Muscle of back (tissue), 13 donors: ENCODE measurements at places on chromosomes 7 and 10. TPM values are rescaled to one million over a fixed set of nuclear protein-coding genes. Genes with fewer than 3 reads are reported as not detected.

DNA sequence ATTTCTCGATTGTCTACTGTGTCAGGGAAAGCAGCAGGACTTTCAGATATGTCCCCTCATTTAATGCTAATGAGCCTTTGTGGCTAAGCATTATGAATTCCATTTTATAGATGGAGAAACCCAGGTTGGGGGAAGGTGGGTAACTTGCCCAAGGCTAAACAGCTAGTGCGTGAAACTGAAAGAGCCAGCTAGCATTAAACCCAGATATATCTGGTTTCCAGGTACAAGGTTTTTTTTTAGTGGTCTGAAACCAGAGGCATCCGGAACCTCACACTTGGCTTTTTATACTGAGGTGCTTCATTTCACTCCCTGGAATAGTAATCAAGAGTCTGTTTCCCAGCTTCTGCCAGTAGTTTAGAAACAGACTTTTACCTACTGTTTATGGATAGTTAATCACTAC lies 694.8 kb downstream of the PHTF2 start:
- DNase-seq: no peak

DNA sequence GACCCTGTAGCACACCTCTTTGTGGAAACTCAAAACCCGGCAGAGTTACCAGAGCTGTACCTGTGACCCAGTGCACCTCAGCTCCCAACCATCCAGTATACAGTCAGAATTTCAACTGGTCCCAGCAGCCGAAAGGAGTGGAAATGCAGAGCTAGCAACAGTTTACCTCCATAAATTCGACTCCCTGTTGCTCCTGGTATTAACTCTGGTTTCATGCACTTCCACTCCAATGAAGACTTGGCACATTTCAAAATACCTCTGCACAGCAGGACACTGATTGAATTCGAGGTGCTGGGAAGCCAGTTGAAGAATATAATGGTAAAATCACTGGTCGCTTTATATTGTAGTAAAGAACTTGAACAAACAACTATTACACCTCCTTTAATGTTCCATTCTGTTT lies 17.9 kb upstream of the TIAL1 start:
- no peak for DNase-seq

DNA sequence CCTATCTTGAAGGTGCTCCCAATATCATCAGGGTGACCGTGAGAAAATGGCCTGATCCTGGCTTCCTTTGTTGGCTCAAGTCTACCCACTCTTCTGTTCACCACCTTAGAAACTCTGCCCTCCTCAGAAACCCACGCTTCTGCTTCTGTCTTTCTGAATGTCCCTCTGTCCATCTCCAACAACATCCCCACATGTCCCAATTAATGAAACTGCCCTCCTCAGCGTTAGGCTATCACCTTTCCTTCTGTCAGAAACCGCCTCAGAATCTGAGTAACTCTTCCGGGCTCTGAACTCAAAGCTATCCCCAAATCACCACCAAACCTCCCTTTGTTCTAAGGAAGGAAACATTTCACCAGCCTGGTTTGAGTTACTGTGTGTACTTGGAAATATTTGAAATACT lies 315.8 kb upstream of the ZNF32 start:
- DNase-seq: no peak

DNA sequence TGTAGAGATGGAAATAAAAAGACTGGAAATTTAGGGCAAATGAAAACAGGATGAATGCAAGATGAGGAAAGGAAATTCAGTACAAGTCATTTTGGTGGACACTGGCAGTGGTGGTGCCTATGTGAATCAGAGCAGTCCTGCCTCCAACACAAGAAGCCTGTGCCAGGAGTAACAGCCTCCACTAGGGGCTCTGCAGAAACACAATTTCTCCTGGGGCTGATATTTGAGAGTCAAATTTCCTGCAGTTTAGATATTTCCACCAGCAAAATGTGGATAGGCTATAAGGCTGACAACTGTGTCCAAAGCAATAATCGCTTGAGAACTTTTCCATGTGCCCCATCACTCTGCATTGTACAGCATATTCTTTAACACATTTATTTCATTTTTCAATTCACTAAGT lies 4.7 kb upstream of the PLXDC2 start:
- DNase-seq: peak; percentile 53

- no peak for DNase-seq
Observed at GRCh38 chr7:96612034-96612433, 97.6 kb downstream of the SEM1 start.

DNA sequence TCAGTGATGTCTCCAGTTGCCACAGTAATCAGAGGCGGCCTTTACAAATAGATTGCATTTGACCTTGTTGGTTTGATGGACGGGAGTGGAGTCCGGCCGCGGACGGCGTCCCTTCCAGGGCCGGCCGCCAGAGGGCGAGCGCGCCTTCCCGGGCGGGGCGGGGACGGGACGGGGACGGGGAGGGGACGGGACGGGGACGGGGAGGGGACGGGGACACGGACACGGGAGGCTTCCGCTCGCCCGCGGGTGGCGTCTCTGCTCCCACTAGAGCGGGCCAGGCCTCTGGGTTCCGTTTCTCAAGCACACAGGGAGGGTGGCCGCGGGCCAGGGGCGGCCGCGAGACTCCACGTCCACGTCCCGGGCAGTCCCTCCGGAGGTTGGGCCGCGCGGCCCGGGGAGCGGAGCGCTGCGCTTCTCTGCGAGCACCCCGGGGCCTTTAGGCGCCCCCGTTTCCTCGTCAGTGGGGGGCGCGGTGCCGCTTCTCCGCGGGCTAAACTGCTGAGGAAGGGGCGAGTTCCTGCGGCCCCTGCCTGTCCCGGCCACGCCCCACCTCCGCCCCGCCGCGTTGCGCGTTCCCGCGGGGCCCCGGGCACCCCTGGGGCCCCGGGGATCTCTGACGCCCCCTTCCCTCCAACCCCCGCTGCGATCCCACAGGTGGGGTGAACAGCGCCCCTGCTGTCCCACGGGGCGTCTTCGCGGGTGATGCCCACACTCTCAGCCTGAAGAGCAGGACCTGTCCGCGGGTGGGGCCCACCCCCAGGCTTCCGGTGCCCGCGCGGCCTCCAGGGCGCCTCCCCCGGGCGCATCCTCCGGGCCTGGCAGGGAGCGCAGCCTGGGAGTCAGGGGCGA lies 84.2 kb upstream of the MKI67 start:
- peak; percentile 86 for DNase-seq

- no peak for DNase-seq
Observed at GRCh38 chr7:116871061-116871700, 8.8 kb downstream of the CAPZA2 start.

- no peak for DNase-seq
Observed at GRCh38 chr7:94530109-94530508, 20.5 kb downstream of the CASD1 start.

The MMD2 gene
- not detected for polyA plus RNA-seq

DNA sequence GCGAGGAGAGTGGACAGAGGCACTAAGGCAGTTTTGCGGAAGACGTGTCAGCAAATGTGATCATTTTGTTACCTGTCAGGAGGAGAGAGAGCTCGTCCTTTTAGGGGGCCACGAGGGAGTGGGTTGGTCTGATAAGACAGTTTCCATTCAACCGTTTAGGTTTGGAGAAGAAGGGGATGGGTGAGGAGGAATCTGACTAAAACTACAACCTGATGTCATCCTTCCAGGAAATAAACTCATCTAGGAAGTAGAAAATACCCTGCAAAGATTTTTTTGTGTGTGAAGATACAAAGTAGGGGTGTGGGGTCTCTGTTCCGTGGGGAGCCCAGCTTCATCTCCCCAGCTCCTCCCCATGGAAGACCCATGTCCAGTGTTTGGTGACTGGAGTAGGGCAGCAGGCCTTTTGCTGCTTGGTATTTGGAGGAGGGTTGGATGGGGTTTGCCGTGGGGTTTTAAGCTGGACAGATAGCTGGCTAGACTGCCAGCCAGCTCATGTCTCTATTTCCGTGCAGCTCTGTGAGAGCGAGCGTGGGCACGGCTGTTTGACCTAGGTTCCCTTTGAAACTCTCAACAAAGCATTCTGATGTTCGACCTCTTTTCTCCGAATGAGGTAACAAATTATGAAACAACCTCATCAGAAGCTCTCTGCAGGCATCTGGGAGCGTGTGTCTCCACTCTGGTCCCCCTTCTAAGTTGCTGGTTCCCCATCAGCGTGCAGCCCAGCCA lies 136.0 kb upstream of the TCF7L2 start:
- DNase-seq: no peak

DNA sequence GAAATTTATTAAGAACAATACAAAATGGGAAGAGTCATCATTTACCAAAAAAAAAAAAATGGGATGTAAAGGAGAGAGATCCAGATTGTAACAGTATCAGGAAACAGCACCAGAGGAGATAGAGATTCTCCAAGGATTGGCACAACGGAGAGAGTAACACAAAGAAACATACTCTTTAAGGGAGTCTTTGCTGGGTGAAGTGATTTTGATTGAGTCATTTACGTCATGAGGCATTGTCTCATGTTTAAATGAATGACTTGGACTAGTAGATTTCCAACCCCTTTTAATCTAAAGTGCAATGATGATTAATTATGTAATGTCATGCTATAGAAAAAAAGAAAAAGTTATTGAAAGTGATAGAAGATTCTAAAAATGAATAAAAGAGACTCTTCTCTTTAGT lies 68.8 kb downstream of the ITGB8 start:
- no peak for DNase-seq

DNA sequence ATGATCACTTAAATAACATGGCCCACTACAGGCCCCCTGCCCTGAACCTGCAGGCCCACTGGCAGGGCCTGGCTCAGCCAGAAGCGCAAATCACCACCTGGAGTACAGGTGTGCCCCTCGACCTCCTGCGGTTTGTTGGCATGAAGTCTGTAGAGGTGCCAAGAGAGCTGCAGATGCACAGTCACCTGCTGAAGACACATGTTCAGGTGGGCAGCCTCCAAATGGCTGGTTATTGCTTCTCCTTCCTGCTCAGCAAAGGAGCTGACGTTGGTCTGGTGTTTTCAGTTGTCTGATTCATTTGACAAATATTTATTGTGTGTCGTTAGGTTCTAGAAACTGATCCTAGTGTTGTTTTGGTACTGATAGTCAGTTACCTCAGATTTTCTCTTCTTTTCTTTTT lies 29.0 kb downstream of the DHTKD1 start:
- DNase-seq: no peak

The ENO4 gene
- polyA plus RNA-seq: 0.98 TPM

- no peak for DNase-seq
Observed at GRCh38 chr10:21749788-21750187, 215.8 kb downstream of the MLLT10 start.
